ENCODE measurements at places on chromosomes 11 and 22.

DNA sequence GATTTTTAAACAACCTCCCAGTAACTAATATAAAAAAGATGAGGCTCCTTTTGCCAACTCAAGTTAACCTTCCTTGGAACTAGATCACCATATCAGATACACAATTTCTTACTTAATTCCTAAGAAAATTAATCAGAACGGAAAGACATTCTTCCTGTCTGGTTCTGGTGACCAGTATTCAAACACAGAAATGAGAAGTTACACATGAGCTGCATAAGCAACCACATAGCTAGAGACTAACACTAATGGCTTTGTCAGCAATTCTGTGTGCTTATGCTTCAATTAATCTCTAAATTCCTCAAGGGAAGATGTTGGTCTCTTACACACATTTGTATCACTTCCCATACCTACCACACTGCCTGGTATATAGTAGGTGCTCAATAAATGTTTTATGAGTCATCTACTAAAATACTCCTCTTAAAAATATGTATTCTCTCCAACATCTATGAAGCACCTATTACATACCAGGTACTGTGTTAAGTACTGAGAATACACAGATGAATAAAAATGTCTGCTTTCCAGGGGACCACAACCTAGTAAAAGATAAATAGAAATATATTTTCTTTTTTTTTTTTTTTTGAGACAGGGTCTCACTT is 54.5 kb downstream of the GAB2 start:
- DNase-seq, result peak; percentile 75

DNA sequence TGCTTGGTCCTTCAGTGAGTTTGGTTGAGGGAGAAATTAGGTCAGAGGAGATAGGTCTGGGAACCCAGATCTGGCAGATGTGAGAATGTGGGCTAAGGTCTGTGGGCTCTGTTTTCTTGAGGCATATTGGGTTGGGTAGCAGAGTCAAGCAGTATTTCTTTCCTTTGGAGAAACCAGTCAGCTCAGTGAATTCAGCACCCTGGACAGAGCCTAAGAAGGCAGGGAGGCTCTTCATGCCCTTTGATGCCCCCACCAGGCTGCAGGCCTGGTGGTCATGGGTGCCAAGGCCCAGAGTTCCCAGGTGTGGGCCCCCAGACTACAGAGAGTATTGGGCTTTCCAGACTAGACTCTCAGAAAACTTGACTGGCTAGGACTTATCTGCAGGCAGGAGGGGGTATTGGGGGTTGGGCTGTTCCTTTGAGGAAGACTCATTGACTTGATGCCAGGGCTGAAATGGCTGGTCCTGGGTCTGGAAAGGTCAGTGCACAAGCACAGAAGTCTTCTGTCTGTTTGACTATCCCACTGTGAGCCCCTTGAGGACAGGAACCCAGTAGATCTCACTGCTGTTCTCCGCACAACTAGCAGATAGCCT is 45.3 kb upstream of the NECTIN1 start:
- peak; percentile 69 for DNase-seq

DNA sequence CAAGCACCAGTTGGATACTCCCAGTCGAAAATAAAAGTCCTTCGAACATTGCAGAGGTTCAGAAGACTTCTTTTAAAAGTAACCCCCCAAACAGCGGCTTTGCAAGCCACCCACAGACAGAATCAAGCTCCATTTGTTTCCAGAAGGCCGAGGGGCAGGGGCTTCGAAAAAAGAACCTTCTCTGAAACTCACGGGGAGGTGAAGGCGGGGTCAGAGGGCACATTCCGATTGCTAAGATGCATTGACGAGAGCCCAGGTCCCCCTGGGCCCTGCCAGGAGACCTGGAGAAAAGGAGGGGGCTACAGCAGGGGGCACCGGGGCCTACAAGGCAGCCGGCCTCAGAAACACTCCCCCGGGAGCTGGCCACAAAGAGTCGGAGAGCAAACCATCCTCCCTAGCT is 306.8 kb downstream of the MN1 start:
- DNase-seq, result no peak

DNA sequence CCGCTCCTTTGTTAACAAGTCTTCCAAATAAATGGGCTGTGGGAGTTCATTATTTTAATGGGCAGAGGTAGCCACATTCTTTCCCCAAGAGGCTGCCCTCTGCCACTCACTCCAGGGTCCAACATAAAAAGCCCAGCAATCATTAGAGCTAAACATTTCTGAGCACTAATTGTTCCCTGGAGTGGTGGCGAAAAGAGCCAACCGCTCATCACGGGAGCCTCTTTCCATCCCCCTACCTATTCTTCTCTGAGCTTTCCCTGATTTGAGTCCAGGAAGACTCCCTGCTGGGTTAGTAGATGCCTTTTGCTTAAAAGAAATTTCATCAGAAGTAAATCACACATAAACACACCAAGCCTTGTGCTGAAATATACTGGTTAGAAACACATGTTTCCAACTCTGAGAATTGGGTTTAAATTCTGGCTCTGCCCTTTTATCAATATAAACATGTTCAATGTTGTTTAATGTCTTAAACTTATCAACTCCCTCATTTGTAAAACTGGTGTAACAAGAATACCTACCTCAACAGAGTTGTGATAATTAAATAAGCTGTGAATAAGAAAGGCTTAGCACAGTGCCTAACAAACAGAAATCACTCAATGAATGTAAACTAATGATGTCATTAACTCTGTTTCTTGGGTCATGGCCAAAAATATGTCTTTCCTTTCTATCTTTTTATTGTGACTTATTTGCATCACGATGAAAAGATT is at the start of gene OR5A2:
OR5A2 (minus strand) TSS at position 53 of the 707 bp plus-strand sequence. CDS start 3,460 bp downstream, outside the sequence.
- DNase-seq, result no peak

- peak; percentile 13 for DNase-seq
Measured at GRCh38 chr11:19595840-19596751, 116.5 kb upstream of the NAV2 start.

GRCh38 chr11:21707116-21707739 is 485.7 kb upstream of the ANO5 start:
- no peak for DNase-seq

DNA sequence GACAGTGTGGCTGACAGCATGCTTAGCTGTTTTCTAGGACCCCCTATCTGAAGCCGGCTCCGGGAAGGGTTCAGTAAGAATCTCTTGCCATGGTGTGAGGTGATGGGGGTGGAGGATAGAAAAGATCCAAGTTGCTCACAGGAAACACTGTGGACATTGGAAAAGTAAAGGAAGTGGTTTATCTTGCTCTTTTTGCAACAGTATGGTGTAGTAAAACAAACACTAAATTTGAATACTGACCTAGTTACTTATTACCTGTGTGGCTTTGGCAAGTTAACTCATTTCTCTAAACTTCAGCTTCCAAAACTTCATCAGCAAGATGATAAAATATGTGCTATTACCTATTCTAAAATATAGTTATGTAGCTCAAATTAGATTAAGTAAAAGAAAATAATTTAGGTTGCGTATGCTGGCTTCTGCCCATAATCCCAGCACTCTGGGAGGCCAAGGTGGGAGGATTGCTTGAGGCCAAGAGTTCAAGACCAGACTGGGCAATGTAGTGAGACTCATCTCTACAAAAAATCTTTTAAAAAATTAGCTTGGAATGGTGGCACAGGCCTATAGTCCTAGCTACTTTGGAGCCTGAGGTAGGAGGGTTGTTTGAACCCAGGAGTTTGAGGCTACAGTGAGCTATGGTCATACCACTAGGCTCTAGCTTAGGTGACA is 51.6 kb upstream of the APOA1 start:
- no peak for DNase-seq

DNA sequence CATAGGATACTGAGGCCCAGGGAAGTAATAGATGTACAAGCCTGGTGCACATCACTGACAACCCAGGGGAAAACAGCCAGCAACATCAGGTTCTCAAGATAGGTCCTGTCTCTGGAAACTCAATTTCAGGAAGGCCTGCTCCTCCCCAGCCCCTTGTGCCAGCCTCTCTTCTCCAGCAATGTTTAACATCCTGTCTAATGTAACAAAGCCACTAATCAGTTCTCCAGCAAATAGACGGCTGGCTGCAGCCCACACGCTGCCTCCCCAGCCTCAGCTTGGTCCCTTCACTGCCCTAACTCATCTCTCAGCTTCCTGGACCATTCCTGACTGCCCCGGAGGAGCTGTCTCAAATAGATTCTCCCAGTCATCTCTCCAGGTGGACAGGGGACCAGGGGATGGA is 37.8 kb downstream of the RPL27A start:
- no peak for DNase-seq

GRCh38 chr11:64222651-64223000 is 3.4 kb downstream of the TRPT1 start:
- DNase-seq, result no peak

DNA sequence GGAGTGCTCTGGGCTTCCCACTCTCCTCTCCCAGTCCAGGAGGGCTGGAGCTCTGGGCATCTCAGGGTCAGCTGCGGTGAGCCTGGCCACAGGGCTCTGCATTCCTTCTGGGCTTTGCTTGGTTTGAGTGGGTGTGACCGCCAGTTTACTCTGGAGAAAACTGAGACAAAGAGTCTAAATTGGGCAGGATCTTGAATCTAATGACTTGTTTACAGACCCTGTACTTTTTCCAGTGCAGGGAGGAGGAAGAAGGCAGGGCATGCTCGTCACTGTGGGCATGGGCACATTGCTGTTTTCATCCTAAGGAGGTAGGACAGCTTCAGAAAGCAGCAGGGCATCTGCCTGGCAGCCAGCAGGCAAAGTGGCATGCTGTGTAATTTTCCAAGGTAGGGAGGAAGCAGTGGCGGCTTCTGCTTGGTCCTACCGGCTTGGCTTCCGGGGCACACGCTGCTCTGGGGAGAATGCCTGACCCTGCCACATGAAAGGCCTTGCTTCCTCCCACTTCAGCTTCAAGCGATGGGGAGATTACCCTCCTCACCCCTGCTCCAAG is 22.9 kb downstream of the FLI1 start:
- no peak for DNase-seq

DNA sequence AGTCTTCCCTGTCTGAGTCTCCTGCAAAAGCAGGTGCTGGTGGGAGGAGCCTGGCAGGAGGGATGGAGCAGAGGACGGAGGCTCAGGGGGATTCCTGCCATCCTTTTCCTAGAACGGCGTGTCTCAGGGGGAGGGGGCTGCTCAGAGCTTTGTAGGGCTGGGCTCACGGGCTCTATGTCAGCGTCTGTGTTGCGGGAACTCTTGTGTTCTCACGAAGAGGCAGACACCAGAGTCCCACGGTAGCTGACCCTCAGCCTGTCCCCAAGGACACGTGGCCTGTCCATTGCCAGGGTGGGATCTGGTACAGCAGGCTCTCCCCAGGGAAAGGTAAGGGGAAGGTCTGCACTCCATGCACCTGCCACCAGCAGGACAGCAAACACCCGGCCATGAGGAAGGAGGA is 1505.2 kb downstream of the TBC1D22A start:
- DNase-seq, result no peak

- peak; percentile 88 for DNase-seq
Measured at GRCh38 chr11:33869481-33870422, 22.1 kb downstream of the LMO2 start.

DNA sequence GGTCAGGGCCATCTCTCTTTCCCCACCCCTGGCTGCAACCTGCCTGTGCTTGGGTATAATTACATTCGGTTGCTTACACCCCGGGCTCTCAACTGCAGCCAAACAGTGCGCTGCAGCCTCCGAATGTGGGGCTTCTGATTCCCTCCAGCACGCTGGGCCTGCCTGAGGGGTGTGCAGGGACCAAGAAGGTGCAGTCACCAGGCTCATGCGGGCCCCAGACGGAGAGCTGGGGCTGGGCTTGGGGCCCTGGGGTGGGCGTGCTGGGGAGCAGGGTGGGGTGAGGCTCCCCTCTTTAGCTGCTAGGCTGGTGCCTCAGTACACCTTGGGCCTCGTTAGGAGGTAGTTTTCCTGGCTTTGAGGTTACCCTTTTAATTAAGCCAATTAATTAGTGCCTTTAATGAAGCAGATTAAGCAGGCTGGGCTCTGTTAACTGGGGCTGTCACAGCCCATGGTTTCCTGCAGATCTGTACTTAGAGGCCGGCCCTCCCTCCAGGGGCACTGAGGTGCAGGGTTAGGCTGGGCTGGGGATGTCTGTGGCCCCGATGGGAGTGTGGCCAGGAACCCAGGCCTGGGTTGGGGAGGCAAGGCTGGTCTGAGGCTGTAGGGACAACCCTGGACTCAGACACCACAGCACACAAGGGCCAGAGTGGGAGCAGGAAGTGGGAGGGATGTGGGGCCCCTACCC is 17.3 kb downstream of the FLRT1 start:
- no peak for DNase-seq

DNA sequence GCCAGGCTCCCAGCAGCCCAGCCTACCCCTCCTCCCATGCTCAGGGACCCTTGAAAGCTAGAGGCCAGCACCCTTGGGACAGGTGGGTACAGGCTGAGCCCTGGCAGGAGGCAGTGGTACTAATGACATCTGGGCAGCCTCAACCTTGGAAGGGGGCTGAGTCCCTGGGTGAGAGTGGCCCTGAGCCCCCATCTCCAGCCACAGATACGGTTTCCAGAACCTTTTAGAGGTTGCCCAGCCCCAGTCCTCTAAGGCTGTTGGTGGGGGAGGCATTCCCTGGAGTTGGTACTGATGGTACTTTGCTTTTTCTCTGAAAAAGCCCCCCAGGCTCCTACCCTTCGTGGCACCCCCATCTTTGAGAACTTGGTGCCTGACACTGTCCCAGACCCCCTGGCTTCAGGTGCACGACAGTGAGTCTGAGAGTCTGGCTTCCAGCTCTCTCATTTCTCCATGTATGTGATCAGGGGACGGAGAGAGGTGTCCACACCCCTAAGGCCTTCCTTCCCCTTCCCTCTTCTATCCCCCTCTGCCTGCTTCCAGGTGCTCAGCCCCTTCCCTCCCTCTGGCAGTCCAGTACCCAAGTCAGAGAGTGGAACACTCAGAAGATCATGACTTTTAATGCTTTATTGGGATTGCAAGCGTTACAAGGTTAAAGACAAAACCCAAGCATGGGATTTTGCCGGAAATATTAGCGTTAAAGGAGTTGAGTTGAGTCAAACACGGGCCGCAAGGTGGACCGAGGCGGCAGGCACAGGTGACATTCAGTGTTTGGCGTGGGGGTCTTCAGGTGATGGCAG is 10.5 kb downstream of the IGF2 start:
- no peak for DNase-seq

Measured in common myeloid progenitor, CD34-positive (primary cell).